Activated naive CD8-positive, alpha-beta T cell treated with anti-CD3 and anti-CD28 coated beads, Interleukin-2, amount 50 U/mL, for 16 hours (primary cell): ENCODE measurements at places on chromosomes 7 and 10.

DNA sequence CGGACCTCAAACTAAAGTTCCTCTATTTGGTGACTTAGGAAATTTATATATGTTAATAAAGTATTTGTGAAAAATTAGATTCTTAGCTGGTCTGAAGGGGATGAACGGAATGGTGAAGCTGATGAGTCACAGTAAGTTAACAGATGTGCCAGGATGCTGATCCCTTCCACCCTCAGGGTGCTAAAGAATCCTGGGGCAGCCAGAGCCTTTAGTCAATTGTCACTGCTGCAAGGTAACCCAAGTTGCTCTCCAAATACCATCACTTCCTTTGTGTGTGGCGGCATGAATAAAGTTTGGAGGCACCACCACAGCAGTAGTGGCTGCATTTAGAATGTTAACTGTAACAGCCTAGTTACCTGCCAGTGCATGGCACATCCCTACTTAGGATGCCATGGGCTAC lies 222.6 kb upstream of the PPP1R3A start:
- DNase-seq = no peak

DNA sequence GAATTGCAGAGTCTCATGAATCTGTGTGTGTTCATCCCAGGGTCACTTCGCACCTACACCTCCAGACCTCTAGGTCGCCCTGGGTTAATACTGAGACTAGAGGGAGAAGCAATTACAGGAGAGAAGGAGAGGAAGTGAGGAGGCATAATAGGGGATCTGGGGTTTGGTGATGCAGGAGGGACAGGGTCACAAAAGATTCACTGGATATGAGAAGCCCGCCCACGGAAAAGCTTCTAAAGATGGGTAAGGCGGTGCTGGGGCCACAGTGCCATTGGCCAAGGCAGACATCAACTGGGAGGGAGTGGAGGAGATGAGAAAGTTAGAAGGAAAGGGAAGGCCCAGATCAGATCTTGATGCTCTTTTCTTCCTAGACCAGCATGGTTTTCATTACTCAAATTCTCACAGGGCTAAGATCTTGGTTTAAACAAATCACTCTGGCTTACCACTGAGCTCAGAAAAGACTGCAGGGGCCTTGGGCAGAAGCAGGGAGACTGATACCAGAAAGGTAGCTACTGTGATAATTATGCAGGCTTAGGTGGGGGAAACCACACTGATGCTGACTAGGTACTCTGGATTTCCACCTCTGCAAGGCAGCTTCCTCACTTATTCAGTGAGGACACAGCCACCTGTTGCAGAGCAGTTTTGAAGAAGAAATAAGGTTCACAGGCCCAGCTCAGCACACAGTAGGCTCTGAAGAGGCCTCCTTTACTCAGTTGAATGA lies 17.4 kb upstream of the ZNF273 start:
- no peak for DNase-seq

- DNase-seq = no peak
Observed at GRCh38 chr10:24115403-24115802, 93.5 kb upstream of the KIAA1217 start.

DNA sequence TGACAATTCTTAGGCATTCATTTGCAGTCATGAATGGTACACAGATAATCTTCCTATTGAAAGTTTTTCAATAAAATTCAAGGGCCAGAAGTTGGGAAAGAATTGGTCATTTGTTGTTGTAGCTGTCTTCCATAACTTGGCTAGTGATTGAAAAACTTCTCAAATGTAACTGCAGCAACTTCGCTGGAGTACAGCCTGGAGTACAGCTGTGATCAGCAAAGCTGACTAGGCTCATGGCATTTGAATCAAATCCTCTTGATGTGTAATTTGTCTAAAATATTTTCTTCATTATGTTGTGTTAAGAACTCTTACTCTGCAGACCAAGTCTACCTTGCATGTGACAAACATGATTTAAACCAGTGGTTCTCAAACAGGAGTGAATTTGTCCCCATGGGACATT lies 226.5 kb upstream of the STEAP1 start:
- DNase-seq = no peak

- DNase-seq = no peak
Observed at GRCh38 chr7:130899638-130900401, 165.8 kb upstream of the KLF14 start.

DNA sequence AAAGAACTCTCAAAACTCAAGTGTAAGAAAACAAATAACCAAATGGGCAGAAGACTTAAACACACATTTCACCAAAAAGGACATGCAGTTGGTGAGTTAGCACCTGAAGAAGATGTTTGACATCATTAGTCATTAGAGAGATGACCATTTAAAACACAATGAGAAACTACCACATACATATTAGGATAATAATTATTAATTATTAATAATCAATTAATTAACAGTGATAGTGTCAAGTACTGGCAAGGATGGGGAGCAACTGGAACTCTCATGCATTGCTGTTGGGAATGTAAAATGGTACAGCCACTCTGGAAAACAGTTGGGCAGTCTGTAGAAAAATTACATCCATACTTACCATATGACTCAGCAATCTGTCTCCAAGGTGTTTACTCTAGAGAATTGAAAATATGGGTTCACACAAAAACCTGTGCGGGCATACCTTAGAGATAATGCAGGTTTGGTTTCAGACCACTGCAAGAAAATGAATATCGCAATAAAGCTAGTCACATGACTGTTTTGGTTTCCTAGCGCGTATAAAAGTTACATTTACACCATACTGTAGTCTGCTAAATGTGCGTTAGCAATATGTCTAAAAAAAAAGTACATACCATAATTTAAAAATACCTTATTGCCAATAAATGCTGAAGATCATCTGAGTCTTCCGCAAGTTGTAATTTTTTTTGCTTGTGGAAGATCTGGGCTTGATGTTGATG lies 30.3 kb downstream of the ARID5B start:
- no peak for DNase-seq

- no peak for DNase-seq
Observed at GRCh38 chr7:6234384-6234783, 38.0 kb downstream of the CYTH3 start.

- DNase-seq = no peak
Observed at GRCh38 chr7:91608606-91609005, 271.9 kb downstream of the MTERF1 start.

GRCh38 chr7:36131026-36131425 lies 22.0 kb upstream of the EEPD1 start:
- DNase-seq = no peak

GRCh38 chr10:100828738-100829096 lies 83.3 kb downstream of the PAX2 start:
- DNase-seq = no peak

DNA sequence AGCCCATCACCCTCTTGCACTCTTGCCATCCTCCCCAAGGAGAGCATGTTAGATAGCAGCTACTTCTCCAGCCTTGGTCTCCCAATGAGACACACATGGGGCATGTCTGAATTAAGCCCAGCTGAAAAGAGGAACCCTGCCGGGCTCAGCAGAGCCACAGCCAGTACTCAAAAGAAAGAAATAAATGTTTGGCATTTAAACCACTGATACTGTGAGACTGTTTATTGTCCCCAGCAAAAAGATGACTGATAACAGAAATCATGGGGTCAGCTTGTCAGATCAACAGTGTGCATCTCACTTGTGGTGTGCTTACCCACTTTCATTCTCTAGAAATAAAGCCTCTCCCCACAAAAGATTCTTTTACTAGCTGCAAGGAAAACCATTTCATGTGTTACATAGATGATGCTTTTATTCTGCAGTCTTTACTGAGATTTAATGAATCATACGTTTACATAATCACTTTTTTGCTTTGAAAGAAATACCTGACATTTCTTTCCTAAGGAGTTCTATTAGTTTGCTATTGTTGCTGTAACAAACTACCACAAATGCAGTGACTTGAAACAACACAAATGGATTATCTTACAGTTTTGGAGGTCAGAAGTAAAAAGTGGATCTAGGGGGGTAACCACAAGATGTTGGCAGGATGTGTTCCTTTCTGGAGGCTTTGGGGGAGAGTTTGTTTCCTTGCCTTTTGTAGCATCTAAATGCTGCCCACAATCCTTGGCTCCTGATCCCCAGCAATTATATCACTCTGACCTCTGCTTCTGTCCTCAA lies 20.9 kb downstream of the ANKRD7 start:
- DNase-seq = no peak

GRCh38 chr7:50267525-50268041 lies 36.9 kb upstream of the IKZF1 start:
- no peak for DNase-seq

GRCh38 chr10:5888843-5889623 lies 660 bp downstream of the ANKRD16 start:
- DNase-seq = no peak

DNA sequence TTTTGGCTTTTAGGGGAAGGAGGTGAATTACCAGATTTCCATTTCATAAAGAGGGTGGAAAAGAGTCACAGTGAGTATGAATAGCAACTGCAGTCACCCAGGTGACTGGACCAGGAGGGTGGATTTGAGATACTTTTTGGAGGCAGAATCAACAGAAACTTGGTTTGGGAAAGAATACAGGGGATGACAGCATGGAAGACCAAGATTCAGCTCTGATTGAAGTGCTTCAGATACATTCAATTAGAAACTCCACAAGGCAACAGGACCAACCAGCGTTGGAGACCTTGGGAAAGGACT lies 83.0 kb downstream of the SGMS1 start:
- no peak for DNase-seq

GRCh38 chr10:116880716-116881482 lies 31.6 kb downstream of the ENO4 start:
- no peak for DNase-seq

- DNase-seq = no peak
Observed at GRCh38 chr10:80924063-80924952, 386.6 kb downstream of the SH2D4B start.

GRCh38 chr10:69242040-69242851 lies 22.1 kb downstream of the HKDC1 start:
- DNase-seq = no peak

DNA sequence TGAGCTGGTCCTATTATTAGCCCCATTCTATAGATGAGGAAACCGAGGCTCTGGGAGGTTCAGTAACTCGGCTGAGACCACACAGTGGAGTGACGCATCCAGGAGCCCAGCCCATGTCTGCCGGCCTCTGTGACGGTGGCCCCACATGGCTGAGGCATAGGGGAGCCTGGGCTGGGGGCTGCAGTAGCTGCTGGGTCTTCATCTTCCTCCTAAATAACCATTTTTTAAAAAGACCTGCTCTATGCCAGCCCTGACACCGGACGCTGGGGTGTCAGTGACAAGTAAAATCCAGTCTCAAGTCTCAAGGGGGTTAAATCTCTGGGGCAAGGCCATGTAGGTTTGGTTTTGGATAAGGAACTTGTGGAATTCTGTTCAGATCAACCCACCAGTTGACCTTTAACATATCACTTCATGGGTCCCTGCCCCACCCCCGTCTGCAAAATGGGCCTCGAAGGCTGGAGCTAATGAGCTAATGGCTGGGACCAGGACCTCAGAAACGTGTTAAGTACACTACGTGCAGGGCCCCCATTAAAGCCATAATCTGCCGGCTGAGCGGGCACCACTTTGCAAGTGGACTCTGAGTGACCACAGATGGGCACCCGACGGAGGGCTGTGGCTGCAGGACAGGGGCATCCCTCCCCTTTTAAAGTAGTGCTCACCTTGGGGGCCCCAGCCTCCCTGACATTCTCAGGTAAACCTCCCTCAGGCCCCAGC lies 136.5 kb upstream of the UNC5B start:
- no peak for DNase-seq

DNA sequence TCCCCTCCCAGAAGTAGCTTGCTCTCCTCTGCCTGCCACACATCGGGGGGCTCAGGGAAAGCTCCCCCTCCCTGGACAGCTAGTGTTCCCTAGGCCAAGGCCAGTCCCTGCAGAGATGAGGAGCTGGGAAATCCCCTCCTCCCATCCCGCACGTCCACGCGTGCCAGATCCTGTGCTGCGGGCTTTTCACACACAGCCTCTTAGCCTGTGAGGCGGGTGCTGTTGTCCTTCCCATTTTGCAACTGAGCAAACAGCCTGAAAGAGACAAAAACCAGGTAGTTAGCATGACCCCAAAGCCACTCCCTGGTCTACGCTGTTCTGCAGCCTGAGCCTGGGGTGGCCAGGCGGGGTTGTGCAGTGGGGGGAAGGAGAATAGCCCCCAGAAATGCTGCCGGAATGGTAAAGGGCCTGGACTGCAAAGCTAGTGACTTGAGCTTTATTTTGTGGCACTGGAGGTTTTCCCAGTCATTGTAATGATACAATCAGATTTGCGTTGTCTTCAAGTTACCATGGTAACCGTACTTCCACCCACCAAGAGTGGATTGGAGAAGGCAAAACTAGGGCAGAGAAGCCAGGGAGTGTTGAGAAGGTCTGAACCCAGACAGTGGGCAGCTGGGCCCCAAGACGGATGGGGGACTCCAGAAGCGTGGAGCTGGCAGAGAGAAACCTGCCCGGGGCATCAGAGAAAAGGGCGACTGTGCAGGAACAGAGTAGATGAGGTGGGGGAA lies 98.6 kb upstream of the KCTD7 start:
- no peak for DNase-seq

- no peak for DNase-seq
Observed at GRCh38 chr10:70846795-70847194, 31.0 kb downstream of the SGPL1 start.

DNA sequence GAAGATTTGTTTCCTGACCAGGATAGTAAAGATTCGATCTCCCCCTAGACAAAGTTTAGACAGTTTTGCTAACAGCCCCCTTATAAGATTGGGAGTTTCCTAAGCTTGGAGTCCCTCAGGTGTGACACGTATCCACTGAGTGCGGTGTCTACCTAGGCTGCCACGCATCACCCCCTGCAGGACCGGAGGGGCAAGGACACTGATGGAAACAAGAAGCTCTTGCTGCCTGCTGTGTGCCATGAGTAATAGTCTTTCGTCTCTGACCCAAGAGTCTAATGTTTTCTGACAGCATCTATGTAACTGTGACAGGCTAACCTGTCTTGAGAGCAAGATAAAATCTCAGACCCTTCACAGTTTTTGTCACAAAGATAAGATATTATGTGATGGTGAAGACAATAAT lies 173.5 kb downstream of the SEMA3E start:
- no peak for DNase-seq

DNA sequence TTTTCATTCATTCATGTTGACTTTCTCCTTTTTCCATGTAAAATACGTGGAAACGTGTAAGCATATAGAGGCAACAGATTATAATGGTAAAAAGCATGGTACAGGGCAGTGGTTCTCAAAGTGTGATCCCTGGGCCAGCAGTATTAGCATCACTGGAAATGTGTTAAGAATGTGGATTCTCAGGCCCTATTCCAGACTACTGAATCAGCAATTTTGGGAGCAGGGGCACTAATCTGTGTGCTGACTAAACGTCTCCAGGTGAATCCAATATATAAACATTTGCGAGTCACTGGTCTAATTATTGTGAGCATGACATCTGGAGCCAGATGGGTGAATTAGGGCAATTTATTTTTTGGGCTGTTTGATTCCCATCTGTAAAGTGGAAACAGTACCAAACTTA lies 5.1 kb upstream of the GPR158 start:
- no peak for DNase-seq

DNA sequence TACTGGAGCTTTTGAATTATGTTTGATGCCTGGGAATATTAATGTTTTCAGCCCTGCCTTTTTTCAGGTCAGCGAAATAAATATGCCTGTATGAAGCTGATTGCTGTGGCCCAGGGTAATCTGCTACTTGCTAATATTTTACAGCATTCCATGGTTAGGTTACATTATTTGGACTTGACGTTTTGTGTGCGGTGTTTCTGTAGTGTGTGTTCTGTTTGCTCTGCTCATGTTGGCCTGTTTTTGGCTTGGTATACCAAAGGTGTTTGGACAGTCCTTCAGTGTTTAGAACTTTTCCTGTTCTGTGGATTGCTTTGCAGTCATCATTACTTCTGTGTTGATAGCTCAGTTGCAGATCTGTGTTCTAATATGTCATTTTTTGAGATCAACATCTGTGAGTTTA lies 11.5 kb downstream of the ZRANB1 start:
- no peak for DNase-seq

GRCh38 chr7:103593691-103594090 lies 147.7 kb upstream of the SLC26A5 start:
- DNase-seq = no peak
